ENCODE measurements at places on chromosomes 4 and X.

- DNase-seq: no peak
Measured at GRCh38 chr4:25043548-25043947, 12.8 kb upstream of the LGI2 start.

DNA sequence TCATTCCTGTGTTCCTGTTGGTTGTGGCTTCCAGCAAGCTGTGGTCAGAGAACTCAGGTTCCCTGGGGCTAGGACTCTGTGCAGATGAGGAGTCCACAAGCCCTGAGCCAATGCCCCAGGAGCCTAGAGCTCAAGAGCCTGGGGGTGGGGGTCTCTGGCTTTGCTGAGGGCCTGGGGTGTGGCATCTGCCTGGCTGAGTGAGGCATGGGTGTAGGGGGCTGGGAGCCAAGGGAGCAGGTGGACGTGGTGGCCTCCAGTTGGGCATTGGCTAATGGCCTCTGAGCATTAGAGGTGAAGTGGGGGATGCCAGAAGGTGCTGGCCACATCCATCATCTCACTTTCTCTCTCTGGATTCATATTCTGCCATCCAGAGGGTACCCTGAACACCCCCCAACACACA lies 5.3 kb upstream of the MAMLD1 start:
- no peak for DNase-seq

DNA sequence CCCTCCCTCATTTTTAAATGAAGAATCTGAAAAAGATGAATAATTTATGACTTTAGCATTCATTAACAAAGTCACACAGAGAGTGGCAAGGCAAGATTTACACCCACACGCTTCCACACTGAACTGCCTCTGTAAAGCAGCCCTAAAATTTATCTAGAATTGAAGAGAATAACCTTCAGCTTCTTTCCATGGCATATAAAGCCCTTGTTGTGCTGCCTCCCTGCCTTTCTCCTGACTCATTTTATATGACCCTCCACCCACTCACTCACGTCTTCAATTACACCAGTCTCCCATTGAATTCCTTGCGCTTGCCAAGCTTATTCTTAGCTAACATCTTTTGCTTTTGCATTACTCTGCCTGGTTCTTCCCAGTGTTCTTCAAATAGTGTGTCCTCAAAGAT lies 2649.3 kb downstream of the PCDH7 start:
- no peak for DNase-seq

DNA sequence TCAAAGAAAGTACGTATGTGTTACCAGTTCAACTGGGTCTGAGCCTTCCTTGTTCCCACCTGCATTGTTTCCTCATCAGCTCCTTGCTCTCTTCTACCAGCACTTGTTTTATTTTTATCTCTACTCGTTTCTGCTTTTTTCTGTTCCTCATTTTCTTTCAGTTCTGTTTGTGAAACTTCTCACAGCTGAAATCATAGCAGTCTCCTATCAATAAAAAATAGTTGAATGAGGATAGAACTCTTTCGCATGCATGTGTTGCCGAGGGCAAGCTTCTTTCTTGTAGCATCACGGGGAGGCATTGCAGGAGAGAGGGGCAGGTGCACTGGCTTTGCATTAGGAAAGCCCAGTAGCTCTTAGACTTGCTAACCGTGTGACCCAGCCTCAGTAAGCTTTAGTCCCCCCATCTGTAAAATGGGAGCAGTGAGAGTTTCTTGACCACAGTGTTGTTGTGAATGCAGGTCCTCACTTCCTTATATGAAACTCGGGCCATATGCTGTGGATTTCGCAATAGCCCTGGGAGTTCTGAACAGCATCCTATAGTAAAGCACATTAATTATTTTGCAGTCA lies 24.7 kb downstream of the OFD1 start:
- DNase-seq: no peak

DNA sequence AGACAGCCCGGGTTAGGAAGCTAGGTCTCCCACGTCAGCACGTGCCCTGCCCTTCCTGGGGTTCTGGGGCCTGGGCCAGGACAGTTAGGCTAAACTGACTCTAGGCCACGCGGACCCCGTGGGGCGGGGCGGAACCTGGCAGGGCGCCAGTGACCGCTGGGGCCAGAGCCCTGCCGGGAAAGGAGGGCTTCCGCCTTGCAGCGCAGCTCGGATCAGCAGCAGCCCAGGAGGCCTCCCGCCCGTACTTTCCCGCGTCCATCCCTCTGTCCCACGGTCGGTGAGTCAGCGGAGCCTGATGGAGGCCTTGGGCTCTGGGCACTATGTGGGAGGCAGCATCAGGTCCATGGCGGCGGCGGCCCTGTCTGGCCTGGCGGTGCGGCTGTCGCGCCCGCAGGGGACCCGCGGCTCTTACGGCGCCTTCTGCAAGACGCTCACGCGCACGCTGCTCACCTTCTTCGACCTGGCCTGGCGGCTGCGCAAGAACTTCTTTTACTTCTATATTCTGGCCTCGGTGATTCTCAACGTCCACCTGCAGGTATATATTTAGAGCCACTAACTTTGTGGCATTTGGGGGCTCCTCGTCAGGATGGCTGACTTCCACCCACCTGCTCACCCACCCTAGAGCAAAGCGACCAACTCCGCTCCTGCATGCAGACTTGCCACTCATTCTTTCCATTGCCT lies at the start of gene SMIM10:
Gene SMIM10 (plus strand): TSS at position 191 of the 681 bp plus-strand sequence. CDS start 105 bp downstream, at position 296.
- DNase-seq: no peak

- DNase-seq: no peak
Measured at GRCh38 chrX:154828016-154828408, 6.5 kb downstream of the SMIM9 start.

DNA sequence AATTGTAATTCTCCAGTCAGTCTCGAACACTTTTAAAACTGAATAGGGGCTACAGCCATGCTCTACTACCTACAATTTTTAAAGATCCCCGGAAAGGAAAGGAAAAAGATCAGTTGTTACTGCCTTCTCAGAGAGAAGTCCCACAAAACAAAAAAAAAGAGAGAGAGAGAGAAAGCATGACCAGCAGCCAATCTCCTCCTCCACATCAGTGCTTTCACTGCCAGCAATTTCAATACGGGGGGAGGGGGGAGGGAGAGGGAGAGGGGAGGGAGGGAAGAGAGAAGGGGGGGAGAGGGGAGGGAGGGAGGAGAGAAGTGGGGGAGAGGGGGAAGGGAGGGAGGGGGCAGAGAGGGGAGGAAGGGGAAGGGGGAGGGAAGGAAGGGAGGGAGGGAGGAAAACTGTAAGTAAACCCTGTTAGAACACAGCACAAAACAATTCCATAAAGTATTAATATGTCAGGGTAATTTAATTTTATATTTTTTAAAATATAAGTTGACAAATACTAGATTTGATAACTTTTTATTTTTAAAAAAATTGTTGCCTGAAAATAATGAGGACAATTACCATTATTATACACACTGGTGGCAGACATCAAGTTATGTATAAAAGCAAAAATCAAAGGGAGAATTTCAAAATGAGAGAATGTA lies 108.0 kb downstream of the LRBA start:
- DNase-seq: no peak

- no peak for DNase-seq
Measured at GRCh38 chrX:12911122-12911470, 4.7 kb downstream of the TLR8 start.

- DNase-seq: peak; percentile 6
Measured at GRCh38 chr4:113673450-113673849, 88.1 kb downstream of the CAMK2D start.

DNA sequence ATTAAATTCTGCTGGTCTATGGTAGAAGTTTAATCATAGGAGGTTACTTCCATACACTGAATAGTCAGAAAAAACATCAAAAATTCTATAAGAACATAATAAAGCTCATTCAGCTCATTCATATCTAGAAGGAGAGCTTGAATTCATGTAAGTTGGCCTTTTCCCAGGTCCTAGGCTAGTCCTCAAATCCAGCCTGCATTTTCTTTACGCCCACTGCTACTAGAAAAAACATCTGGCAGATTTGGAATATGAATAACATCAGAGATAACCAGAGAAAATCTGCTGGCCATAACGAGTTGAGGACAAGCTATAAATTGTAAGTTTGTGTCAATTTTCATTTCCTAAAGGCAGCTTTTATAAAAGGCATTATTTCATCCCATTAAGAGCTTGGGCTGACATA lies 95.5 kb downstream of the MXRA5 start:
- DNase-seq: no peak

DNA sequence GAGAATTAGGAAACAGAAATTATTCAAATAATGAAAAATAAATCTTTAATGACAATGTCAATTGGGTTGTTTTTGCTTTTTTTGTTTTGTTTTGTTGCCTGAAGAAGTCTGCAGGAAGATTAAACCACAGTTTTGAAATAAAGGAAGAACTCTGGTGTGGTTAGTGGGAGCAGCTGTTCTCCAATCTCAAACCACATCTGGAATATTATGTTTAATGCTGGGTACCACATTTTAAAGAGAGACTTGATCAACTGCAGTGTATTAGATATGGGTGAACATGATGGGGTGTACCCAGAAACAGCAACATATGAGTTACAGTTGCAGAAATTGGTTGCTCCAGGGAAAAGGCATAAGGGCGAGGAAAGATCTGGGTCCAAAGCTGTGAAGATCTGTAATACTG lies 171.2 kb upstream of the RPL34 start:
- DNase-seq: no peak

GRCh38 chrX:66672106-66672505 lies 33.2 kb upstream of the EDA2R start:
- no peak for DNase-seq

DNA sequence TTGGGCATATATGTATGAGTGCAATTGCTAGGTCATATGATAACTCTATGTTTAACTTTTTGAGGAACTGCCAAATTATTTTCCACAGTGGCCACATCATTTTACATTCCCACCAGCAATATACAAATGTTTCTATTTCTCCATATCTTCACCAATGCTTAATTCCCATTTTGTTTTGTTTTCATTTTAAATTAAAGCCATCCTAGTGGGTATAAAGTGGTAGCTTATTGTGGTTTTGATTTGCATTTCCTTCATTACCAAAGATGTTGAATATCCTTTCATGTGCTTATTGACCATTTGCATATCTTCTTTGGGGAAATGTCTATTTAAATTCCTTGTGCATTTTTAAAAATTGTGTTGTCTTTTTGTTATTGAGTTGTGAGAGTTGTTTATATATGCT lies 36.7 kb upstream of the SCOC start:
- no peak for DNase-seq

DNA sequence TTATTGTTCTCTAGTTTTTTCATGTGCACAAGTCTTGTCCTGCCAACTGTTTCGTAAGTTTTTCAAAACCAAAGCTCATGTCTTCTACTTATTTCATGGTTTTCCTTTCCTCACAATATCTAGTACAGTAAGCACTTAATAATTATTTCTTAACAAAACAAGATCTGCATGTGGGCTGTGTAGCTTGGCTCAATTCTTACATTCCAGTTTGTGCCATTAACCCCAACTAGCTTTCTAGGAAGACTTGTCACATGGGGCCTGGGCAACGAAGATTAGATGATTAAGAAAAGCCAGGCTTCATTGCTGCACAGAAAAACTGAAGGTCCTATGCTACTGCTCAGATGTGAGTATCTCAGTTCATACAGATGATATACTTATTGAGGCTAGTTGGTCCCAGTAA lies 155.3 kb upstream of the TEX13A start:
- DNase-seq: no peak

GRCh38 chr4:30717208-30718020 lies 2.8 kb upstream of the PCDH7 start:
- DNase-seq: no peak

DNA sequence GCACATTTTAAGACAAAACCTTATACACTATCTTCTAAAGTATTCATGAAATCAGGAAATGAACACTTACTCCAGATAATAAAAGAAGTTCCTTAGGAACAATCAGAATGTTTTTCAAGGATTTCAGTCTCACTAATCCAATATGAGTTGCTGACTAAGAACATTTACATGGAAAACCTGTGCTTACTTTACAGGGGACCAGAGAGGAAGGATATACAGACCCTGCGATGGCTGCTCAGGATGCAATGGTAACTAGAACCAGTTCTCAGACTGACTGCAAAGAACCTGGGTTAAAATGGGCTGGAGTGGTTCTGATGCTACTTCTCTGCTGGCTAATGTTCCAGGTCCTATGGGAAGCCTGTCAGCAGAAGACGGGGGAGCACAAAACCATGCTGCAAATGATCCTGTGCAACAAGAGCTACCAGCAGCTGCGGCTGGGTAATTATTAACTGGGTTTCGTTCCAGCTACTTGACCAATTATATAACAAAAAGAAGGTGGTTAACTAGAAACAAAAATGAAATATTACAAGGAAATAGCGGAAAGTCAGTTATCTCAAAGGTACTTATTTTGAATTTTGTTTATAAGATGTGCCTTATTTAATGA lies 85.3 kb downstream of the ANXA10 start:
- no peak for DNase-seq

DNA sequence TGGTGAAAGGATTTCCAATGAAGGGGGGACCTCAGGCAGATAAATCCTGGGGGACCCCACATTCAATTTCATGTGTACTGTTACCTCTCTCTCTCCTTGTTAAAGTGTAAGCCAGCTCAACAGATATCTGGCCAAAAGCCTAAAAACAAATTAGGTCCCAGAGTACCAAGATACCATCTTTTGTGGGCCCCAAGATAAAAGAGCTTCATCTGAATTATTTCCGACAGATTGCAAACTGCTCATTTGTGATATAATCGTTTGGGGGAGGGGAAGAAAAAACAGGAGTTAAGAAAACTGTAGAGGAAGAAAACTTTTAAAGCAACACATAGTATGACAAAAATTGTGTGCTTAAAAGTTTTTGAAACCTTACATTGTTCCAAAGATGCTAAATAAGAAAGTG lies 33.6 kb downstream of the GRIA3 start:
- no peak for DNase-seq

GRCh38 chr4:16120720-16121119 lies 36.9 kb upstream of the PROM1 start:
- DNase-seq: peak; percentile 45

Measured in NK-92 treated with Interleukin-12 subunit alpha and Interleukin-12 subunit beta, amount 100 ng/mL, for 24 hours (cell line).